Karpas-422 (cell line): ENCODE measurements at places on chromosomes 3 and 15. TPM values are rescaled to one million over a fixed set of nuclear protein-coding genes. Genes with fewer than 3 reads are reported as not detected.

DNA sequence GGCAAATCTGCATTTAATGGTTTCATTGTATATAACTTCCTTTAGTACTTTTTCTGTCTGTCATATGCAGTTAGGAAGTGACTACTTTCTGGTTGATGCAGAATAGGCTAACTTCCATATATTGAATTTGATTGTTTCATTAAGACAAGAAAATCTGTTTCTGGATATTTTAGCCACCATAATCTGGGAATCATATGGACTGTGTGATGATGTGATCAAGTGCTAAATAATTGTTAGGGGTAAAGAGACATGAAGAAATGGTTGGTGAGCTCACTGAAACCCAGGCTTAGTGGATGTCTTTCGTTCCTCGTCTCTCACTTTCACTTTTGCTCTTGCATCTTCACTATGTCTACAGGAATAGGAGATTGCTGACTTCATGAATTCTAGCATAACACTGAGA is 3.5 kb upstream of the MNS1 start:
- peak; percentile 78 for DNase-seq

DNA sequence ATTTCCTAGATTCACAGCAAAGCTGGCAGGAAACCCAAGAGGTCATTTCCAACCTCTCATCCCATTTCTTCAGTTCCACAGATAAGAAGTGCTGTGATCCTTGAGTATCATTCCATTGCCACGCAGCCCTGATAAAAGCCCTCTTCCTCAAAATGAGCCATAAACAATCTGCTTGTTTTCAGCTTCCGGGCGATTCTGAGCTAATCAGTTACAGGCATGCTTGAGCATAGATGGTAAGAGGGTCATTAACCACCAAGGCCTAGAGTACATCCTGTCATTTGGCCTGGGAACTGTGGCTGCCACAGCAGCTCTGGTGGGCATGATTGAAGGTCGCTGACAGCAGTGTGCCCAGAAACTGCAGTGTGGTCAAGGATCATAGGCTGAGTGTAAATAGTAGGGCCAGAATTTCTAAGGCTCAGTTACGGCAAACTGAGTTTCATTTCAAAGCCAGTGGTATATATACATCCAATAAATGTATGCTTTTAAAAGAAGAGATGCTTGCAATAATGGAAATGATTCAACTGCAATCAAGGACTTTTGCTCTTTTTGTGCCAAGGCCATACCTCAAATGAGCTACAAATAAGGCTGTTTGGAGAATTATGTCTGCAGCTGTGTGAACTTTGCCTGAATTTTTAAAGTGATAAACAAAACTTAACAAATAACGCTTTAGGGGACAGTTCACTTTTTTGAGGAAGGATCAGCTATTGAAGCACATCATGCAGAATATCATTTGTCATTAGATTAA is 47.3 kb downstream of the P3H2 start:
- no peak for DNase-seq

- no peak for DNase-seq
Observed at GRCh38 chr3:57572096-57572495, 16.0 kb downstream of the PDE12 start.

DNA sequence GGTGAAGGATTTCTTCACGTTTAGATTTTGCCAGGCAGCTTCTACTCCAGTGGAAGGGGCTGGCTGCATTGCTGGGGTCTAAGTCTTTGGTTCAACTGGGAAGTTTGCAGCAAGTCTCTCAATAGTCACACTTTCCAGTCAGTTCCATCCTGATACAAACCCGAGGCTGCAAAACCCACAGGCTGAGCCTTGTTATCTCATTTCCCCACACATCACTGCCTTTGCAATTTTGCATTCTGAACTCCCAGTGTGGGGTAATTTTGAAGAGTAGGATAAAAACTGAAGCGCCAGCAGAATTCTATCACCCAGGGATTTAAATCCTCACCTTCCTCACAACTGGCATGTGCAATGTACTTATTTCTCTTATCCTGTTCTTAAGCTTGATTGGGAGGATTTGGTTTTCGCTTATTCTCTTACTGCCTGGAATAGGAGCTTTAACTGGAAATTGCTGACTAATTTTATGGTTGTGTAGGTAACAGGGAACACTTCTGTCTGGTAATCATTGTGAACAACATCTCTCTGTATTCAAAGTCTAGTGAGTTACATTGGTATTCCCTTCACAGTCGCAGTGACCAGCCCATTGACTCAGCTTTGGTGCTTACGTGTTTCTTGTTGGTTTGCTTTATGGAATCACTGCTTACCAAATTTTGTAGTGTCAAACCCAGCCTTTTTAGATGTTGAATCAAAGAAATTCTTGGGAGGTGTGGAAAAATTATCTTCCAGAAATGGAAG is 142.0 kb upstream of the TOPAZ1 start:
- DNase-seq, result no peak

GRCh38 chr3:156985711-156986110 is 159.6 kb downstream of the LEKR1 start:
- DNase-seq, result no peak

DNA sequence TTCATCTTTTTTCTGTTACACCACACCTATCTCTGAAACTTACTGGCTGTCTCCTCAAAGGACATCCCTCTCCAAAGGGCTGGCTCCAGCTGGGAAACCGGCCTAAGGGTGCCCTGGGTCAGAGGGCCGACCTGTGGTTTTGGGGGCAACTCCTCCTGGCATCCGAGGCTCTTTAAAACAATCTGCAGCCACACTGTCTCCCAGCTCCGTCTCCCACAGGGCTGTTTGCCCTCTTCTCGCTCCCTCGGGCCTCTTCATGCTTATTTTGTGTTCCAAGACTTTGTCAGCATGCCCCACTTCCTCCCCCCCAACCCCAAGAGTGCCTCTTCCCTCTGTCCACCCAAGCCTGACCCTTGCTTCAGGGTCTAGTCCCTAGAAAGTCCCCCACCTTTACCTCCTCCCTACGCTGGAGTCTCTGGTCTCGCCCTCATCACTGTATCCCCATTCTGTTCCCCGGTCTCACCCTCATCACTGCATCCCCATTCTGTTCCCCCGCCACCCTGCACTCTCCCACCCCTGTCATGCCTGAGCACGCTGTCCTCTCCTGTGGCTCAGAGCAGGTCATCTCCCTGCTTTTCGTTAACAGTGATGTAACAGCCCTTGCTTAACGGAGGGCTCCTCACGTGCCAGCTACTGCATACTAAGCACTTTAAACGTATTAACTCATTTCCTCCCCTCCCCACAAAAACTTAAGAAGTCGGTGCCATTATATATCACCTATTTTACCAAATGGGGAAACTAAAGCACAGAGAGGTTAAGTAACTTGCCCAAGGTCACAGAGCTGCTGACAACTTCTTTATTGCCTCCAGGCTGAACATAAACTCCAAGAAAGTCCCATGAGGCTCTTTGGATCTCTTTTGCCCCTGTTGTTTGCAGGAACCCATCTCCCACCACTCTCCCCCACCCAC is 1.1 kb upstream of the CSK start:
- peak; percentile 86 for DNase-seq

GRCh38 chr3:139020868-139021234 is at the start of gene PRR23B:
TSS of gene PRR23B (minus strand) at chr3:139020926. CDS start at chr3:139020661, 265 bp downstream.
- DNase-seq, result peak; percentile 44

DNA sequence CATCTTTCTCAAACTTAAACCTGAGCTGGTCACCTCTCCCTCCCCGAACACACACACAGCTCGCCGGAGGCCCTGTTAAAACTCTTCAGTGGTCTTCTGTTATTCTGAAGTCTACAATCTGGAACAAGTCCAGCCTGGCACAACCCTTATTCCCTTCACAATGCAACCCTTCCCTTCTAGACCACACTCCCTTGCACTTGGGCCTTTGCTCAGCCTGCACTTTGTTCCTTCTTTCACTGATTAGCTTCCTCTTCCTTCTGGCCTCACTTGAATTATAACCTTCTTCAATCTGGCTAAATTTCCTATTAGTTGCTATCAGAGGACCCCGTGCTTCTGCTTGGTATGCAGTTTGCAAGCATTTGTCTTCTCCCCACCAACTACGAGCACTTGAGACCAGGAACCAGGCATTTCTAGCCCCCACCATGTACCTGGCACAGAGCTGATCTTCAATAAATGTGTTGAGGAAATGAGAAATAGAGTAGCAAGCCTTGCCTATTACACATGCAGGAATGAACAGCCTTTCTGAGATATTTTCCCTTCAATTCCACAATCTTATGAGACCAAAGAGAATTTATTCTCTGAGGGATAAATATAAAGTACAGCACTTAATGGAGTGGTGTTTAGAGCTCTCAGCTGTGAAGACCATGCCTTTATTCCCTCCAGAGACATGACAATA is 663.1 kb upstream of the ADAMTS9 start:
- no peak for DNase-seq

- DNase-seq, result no peak
Observed at GRCh38 chr3:196889844-196890708, 22.4 kb downstream of the SENP5 start.

DNA sequence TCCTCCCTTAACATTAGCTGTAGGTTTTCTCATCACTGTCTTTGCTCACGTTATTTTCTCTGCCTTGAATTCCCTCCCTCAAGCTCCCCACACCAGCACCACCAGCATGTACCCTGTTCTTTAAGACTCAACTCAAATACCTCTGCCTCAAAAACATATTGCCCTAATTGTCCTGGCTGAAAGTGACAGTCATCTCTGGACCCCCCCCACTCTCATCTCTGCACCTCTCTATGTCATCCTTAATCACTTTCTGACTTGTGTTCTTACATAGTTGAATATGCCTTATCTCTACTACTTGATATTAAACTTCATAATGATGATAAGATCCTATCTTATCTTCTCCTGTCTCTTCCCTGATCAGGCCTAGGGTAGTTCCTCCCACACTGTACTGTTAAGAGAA is 345.2 kb upstream of the TPRG1 start:
- DNase-seq, result no peak

DNA sequence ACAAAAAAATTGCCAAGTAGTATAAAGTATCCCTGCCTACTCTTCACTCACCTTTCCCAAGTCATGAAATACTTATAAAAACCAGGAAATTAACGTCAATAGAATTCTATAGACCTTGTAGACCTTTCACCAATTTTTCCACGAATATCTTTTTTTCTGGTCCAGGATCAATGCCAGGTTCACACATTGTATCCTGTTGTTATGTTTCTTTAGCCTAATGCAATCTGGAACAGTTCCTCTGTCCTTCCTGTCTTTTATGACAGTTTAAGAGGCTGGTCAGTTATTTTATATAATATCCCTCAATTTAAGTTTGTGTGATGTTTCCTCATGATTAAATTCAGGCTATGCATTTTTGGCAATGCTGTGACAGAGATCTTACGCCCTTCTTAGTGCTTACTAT is 63.2 kb upstream of the MAGI1 start:
- DNase-seq, result no peak

GRCh38 chr3:24944805-24945520 is 450.3 kb upstream of the THRB start:
- no peak for DNase-seq

GRCh38 chr3:56940321-56940720 is 120.1 kb upstream of the SPATA12 start:
- DNase-seq, result no peak

DNA sequence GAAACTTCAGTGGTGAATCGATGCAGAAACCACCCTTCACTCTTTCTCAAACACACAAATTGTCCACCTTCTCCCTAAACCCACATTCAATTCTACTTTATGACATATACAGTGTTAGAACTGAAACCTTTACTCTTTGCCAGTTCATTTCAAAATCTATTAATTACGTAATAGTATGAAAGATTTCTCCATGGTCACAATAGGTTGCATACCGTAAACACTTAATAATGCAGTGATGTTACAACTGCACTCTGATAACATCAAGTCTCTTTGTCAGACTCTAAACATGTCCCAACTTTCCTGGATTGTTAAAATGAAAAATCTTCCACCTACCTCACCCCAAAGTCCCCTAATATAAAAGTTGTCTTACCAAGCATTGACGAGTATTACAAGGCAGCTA is 111.8 kb upstream of the PROK2 start:
- DNase-seq, result no peak

GRCh38 chr3:49017229-49017970 is 980 bp downstream of the DALRD3 start:
- DNase-seq, result no peak

DNA sequence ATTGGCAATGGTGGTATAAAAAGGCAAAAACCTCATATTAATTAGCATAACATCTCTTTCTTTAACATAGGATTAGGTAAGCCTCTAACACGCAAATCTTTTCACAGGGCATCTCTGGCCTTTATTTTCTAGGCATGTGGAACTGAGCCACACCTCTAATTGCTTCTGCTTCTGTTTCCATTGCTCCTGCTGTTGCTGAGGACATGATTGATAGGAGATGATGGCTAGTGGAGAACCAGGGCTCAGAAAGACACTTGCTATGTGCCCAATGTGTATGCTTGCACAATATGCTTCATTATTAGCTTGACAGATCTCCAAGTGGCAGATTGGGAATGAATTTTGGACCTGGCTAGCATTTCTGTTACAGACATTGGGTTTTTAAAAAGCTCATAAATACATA is 114.5 kb downstream of the EPHA3 start:
- DNase-seq, result no peak

DNA sequence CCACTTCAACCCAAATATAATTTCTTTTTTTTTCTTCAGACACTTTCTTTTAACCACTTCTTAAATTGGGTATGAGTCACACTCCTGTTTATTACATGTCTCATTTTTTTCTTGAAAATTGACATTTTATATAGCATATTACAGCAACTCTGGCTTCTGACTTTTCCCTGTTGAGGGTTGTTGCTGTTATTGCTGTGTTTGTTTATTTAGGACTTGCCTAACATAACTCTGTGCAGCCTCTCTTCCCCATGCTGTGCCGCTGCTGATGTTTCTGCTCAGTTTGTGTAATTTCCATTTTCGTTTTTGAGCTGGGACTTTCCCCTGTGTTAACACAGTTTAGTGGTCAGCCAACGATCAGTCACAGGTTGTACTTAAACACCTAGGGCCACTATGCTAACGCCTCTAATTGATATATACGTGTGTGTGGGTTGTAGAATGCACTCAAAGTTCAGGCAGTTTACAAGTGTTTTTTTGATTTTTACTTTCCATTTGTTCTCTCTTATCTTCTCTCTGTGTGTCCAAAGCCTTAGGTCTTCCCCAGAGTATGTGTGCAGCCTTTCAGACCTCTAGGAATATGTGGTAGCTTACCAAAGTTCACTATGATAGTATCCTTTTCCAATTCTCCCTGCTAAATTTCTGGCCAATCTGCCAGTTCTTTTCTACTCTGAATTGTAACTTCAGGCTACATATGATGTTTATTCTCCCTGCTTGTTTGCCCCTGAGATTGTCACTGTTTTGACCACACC is 337.2 kb downstream of the ZBTB20 start:
- no peak for DNase-seq

- DNase-seq, result no peak
Observed at GRCh38 chr3:145183261-145183660, 977.7 kb downstream of the PLOD2 start.

GRCh38 chr15:37865687-37866086 is 68.8 kb upstream of the TMCO5A start:
- DNase-seq, result no peak

Gene PCSK6
- total RNA-seq, result 0.19 TPM in 1 of 2 replicates, not detected in the other

Gene KLHL24
- total RNA-seq, result 92.6 and 109 TPM in 2 replicates

Gene GOLGA8T
- not detected in 2 replicates for total RNA-seq

Gene REC114
- not detected in 2 replicates for total RNA-seq

Gene SCN5A
- not detected in 2 replicates for total RNA-seq
